NCI-H1092 (cell line): ENCODE measurements at places on chromosomes 2 and 18.

DNA sequence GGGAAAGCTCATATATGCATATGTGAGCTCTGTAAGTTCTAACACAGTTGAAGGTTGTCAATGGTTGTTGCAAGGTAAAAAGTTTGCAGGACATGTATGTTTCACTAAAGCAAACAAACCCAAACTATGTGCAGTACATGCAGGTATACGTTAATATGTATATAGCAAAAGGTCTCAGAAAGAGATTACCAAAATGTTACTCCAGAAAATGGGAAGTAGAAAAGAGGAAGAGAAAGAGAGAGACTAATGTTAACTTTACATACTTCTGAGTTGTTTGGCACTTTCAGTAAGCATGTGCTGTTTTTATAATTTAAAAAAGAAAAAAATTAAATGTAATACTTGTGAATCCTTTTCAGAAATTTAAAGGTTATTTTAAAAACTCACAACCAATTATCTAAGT lies 32.8 kb upstream of the PEX13 start:
- DNase-seq, result no peak

DNA sequence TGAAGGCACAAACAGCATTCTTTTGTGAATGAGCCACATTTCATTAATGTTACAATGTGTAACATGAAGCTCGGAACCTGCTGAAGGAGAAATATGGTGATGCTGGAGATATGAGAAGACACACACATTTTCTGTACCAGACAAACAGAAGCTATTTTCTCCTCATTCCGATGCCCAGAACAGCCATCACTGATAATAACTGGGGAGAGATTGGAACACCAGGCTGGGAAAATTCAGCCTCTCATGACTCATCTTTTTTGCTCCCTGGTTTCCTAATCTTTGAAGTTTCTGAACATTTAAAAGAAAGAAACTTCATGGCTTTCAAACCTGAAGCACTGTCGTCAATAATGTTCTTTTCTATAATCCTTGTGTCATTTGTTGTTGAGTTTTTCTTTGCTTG lies 110.9 kb downstream of the LYPD6 start:
- no peak for DNase-seq

DNA sequence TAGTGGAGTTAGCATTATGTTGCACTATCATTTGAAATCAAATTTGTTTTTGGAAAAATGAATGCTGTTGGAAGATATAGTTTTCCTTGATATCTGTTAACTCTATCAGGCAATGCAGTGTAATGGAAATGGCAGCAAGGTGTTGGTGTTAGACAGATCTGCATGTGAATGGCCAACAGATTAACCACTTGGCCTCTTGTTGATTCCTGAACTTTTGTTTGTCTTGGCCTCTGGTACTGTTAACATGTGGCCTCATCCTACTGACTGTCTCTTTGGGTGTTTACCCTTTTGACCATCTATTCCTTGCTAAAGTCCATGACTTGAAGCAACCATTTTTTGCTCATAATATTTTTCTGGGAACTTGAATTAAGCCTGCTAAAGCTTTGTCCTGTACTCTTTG lies 110.2 kb upstream of the CDH2 start:
- DNase-seq, result no peak

DNA sequence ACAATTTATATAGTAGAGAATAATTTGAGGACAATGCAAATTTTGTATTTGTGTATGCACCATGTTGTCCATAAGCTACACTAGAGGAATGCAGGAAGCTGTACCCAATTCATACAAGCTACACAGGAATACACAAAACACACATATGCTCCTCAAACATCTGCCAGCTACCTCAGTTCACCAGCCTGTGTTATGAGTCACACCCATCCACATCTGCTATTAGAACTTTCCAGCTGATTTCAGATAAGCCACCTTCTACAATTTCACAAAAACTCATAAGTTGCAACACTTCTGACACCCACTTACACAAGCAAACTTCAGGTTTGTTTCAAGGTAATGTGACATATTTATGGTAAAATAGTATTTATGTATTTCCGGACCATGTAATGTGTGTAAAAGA lies 438.9 kb downstream of the SATB2 start:
- DNase-seq, result no peak

DNA sequence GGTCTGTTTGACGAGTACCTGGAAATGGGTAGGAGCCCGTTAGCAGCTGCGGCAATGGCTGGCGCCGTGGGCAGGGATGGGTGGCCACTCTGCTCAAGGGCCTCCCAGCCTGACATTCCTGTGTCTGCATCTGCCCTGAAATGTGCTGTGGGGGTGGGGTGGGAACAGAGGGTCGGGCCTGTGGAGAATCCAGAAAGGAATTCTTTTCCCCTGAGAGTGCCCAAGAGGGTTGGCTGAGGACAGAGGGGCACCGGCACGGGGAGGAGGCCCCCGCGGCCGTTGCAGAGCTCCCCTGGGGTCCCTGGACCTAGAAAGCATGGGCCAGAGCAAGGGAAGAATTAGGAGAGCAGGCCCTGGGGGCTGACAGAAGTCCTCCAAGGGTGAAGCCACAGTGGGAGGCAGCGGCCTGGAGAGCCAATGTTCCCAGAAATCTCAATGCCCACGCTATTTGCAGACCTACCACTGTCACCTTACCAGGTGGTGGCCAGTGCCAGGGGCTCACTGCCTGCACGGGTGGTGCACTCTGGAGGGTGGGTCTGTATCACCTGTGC lies 27.8 kb downstream of the ANO7 start:
- no peak for DNase-seq

GRCh38 chr2:73736378-73736777 lies 767 bp downstream of the TPRKB start:
- DNase-seq, result no peak

- DNase-seq, result no peak
These were observed 16.4 kb upstream of the STARD7 start for GRCh38 chr2:96225016-96225533.

DNA sequence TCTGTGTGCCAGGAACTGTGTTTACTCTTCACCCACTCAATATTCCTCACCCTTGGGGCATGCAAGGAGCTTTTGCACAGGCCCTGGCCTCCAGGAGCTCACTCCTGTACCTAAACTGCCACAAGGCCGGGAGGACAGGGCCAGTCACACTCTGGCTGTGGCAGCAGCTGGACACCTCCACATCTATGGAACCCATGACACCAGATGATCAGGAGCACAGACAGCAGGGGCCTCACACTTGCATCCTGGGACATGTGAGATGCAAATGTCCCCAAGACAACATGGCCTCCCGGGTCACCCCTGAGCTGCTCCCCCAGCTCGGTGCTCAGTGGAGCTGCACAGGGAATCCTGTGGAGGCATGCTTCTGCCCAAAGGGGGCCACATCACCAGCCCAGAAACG lies 61.8 kb upstream of the SLC66A3 start:
- DNase-seq, result no peak

DNA sequence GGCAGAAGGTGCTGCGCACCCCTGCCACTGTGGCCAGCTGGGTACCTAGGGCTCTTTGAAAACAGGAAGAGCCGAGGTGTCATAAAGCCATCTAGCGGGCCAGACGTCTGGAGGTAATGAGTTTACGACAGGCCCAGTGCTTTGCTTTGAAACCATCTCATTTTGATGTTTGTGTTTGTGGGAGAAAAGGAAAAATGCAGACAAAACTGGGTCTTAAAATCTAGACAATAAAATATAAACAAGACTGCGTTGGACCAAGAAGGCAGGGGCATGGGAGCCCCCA lies 3.2 kb downstream of the HOXD9 start:
- DNase-seq, result no peak

DNA sequence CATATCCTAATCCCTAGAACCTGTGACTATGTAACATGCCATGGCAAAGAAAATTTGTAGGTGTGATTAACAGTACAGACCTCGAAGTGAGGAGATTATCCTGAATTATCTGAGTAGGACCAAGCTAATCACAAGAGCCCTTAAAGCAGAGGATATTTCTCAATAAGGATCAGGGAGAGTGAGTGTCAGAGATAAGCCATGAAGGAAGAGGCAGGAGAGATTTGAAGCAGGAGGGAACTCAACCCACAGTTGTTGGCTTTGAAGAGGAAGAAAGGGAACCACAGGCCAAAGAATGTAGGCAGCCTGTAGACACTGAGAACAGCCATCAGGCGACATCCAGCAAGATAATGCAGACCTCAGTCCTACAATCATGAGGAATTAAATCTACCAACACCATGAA lies 229.3 kb downstream of the NBAS start:
- DNase-seq, result no peak

DNA sequence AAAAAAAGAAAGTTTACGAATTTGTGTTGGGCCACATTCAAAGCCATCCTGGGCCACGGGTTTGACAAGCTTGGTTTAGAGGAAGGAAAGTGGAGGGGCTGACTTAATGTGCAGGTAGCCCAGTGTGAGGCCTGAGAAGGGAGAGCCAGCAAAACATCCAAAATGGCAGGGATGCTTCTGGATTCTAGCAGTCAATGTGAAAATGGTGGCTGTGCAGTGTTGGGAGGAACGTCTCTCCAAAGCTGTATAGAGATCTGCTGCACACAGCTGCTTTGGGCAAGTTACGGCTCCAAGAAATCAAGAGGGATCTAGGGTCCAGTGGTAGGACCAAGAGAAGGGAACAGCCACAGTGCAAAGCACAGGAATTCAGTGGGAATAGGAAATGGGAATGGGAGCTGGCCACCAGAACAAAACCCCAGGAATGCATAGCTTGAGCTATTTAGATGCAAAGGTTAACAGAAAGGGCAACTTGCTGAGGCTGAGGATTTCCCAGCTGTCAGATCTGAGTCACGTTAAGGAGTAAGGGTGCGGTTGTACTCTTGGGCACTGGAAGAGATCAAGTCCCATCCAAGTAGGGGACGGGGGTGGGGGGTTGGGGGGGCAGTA lies 70.6 kb downstream of the B3GNT2 start:
- no peak for DNase-seq

DNA sequence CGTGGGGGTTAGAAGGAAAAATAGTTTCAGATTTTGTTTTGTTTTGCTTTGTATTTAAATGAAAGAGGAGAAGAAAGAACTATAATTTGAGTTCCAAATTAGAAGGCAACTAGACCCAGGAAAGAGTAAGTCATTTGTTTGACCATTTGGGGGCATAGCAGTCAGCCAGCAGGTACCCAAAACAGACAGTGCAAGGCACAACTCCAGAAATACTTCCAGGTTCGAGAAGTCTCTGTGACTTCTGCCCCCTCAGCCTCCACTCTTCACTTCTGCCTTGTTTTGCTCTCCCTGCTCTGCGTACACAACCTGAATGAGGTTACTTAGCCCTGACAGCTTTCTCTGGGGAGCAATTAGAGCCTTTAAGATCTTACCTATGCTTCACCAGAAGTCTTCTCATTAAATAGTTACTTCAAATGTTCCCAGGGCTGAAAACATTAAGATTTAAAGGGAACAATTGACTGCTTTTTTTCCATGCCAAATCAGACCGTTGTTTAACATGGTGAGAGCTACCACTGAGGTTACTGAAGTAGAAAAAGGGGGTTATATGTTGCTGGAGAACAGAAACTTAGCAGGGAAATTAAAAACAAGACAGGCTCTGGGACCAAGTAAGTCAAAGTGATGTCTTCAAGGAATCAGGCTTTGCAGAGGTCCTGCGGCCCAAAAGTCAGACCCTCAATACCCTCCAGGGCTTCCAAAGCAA lies 216.9 kb downstream of the BCL11A start:
- DNase-seq, result no peak

GRCh38 chr2:10297191-10297830 lies 5.4 kb upstream of the HPCAL1 start:
- DNase-seq, result no peak

DNA sequence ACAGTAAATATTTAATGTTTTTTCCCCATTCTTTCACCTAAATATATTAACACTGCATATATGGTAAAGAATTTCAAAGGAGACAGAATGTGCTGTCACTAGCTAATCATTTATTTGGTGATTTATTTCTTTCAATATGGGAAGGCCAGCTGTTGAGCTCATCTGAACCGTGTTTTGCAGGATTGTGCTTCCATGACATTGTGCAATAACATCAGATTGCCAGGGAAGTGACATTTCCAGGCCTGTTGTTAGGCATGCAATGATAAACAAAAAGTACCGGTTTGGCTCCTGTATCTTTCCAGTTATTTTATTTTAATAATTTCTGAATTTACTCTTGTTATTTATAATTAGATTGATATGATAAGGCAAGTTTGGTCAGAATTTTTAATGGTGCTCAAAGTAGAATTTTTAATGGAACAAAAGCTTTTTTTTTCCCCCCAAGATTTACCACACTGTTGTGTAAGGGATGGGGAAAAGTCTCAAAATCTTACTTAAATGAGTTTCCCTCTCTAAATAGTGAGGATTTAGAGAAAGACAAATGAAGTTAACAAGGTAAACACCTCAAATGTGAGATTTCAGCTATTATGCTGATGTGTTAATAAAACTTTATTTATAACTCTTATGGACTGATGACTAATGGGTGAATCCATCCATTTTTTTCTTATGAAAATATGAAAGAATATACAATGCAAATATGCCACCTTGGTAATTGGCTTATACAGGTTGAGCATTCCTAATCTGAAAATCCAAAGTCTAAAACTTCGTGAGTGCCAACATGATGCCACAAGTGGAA lies 52.7 kb downstream of the MALT1 start:
- DNase-seq, result no peak

GRCh38 chr2:191853843-191854242 lies 7.0 kb upstream of the CAVIN2 start:
- DNase-seq, result no peak

DNA sequence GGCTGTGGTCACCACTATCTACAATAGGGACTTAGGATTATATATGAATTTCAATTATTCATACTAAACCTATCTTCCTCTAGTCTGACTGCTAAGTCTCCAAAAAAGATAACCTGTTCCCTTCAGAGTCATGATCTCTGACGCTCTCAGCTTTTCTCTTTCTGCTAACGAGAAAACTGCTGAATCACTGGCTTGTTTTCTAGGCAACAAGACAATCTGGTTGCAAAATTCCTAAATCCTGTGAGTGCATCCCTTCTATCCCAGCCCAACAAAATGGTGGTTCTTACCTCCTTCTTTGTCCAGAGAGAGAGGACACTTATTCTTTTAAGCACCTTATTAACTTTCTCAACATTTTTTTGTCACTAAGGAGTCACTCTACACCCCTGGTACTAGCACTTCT lies 312.3 kb upstream of the PKDCC start:
- DNase-seq, result no peak

DNA sequence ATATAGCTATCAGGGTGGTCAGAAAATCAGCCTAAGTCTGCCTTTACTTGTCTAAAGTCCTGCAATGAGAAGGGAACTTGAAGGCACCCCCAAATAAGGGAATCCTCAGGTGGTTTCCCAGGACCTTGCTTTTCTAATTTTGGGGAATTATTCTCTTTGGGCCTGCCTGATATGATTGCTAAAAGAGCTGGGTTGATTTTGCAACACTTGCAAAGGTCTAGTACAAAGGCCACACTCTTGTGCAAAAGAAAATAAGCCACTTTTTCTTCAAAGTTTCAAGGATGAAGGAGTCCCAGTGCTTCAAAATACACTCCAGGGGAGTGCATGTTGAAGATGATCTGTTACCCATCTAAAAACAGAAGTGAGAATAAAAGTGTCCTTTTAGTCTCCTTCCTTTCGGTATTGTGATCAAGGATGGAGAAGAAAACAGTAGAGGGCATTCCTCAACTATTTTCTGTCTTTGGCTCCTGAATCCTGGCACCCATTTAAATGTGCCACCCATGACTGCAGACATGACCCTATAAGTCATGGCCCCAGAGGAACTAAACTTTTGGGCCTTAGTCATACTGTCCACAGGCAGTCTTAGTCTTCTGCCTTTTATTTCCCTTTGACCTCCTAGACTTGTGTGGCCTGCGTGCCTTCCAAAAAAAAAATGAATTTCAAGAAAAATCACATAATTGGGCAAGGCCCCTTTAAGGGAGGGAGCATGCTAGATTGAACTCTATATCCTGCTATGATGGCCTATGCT lies 5.1 kb downstream of the SULT1C3 start:
- no peak for DNase-seq

GRCh38 chr2:39487398-39488250 lies 50.5 kb upstream of the MAP4K3 start:
- DNase-seq, result no peak
